ENCODE measurements at places on chromosomes 3 and 15. TPM values are rescaled to one million over a fixed set of nuclear protein-coding genes. Genes with fewer than 3 reads are reported as not detected.

GRCh38 chr3:16374047-16374934, 109.3 kb downstream of the OXNAD1 start:
- no peak for DNase-seq

GRCh38 chr15:68713874-68714273, 106.8 kb downstream of the ANP32A start:
- DNase-seq, result no peak

The XCR1 gene
- total RNA-seq, result not detected

The P3H2 gene
- total RNA-seq, result 51.8 TPM

The ZNF280D gene
- total RNA-seq, result 51.8 TPM

Data from fibroblast of villous mesenchyme (primary cell).